GM12891 (cell line): ENCODE measurements at places on chromosomes 5 and 9.

DNA sequence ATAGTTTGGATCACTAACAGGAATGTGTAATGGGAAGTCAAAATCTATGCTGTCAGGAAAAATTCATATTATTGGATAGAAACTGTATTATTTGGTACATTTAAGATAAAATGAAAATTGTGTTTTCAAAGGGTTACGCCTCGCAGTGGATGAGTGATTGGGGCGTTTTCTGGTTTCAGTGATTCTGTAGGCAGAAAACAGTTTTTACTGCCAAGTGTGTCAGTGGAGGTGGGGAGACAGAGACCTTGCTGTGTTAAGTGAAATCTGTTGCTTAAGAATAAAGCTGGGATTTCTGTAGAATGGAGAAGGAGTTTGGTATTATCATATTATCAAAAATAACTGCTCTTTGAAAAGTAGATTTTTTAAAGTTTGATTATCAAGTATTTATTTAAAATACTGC is 69.7 kb downstream of the GHR start:
- DNase-seq, result no peak

DNA sequence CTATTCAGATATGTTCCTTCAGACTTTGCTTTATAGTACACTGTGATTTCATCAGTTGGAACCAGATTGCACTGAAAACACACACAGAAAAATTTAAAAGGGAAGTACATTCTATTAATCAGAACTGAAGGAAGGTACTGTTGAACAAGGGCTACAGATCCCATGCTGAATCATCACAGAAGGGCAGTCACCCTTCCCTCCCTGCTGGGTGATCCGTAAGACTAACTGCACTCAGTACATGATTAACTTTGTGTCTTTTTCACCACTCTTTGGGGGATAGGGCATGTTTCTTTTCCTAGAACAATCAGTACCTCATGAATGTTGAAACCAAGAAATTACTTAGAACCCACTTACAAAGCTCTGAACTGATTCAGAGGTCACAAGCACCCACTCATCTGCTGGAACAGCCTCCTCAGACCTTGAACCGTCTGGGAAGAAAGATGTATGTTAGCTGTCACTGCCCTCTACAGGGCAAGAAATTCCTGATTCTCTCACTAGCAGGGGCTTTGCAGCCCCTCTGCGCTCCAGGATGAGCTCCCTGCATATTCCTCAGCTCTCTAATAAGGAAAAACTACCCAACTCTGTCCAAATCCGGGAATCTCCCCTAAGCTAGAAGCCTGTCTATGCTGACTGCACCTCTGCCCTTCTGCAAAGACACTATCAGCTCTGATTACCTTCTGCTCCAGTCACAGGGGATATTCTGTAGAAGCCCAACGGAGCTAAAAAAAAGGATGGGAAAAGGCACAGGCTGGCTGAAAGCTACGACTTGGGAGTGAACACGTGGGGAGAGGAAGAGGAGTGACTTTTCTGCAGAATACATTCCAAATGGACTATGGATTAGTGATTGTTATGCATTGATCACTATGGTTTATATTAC is 51.0 kb downstream of the IARS1 start:
- DNase-seq, result no peak

DNA sequence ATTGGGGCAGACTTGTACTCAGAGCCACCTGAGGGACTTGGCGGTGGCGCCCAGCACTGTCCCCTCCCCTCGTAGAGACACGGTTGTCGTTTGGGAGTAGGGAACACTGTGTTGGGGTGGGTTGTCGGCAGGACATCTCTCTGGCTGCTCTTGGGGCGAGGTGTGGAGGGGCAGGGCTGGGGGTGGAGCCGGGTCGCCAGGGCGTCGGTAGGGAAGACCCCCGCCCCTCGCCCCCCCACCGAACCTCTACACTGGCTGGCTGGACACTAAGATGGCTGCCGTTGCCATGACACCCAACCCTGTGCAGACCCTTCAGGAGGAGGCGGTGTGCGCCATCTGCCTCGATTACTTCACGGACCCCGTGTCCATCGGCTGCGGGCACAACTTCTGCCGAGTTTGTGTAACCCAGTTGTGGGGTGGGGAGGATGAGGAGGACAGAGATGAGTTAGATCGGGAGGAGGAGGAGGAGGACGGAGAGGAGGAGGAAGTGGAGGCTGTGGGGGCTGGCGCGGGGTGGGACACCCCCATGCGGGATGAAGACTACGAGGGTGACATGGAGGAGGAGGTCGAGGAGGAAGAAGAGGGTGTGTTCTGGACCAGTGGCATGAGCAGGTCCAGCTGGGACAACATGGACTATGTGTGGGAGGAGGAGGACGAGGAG is 778 bp downstream of the TRIM41 start:
- DNase-seq, result no peak

DNA sequence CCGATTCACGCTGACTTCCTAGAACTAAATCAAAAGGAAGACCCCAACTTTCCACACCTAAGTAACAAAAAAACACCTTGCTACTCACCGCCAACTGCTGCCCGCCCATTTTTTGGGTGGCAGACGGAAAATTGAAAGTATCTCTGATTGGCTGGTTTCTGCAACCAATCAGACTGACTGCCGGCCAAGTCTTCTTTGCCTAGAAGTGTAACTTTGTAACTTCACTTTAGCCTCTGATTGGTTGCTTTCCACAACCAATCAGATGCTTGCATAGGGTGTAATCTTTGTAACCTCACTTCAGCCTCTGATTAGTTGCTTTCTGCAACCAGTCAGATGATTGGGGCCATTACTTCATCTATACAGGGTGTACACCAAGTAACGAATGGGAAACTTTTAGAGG is 42.6 kb upstream of the ANKH start:
- no peak for DNase-seq

- no peak for DNase-seq
These were observed 550 bp downstream of the IFNE start for GRCh38 chr9:21481470-21482056.

DNA sequence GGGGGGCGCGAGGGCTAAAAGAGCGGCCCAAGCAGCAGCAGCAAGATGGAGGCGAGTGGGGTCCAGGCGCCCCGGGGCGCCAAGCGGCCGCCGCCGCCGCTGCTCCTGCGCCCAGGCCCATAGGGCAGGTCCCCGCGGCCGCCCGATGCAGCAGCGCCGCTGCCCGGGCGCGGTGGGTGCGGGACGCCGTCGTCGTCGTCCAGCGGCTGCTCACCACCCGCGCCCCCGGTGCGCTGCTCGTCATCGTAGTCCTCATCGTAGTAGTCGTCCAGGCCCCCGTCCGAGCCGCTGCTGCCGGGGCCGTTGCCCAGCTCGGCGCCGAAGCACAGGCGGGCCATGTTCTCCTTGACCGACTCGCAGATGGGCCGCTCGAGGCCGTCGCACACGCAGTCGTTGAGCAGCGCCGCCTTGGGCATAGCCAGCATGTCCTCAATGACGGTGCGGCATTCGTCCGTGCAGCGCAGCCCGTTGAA is 1.5 kb downstream of the GAS1 start:
- DNase-seq, result no peak

DNA sequence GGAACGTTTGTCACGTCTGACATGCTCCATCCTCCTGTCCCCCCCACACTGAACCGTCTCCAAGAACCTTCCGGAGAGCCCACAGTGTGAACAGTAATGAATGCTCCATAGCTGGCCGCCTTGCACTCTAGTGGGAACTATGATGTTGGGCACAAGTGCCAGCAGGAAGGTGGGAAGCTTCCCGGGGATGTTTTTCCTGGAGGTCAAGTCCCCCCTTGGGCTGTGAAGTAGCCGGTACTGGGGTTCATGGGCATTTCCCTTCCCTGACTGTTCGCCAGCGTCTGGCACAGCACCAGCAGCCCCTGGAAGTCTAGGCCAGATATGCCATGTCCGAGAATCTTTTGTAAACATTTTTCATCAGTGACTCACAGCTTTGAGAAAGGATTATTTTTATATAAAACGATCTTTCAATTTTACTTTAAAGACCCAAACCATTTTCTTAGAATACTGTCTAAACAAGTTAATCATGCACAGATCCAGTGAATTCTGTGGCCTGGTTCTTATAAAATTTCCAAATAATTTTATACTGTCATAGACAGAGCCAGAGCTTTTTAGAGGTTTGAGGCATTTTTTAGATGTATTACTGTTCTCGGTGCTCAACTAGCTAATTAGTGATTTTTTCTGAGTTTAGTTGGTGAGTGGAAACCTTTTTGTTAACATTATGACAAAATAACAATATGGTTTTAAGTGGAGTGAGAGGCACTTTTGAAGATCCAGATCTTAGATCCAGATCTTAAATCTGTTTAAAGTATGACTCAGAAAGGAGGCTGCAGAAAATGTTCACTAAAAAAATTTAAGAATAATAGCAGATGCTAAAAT is 11.6 kb downstream of the ABL1 start:
- no peak for DNase-seq

GRCh38 chr5:176594554-176594953 is 15.4 kb downstream of the GPRIN1 start:
- no peak for DNase-seq

DNA sequence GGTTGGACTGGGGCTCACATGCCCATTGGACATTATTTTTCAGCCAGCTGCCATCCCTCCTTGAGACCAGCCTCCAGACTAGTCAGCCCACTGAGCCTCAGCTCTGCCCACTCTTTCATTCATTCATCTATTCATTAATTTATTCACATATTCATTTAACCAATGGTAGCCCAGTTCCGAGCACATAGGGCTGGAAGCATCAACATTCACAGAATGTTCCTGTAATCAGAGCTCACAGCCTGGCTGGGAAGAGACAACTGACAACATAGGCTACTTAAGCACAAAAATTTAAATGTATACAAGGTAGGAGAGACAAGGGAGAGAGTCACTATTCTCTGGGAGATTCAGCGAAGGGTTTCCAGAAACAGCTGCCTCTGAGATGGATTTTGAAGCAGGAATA is 17.0 kb upstream of the PBX3 start:
- DNase-seq, result no peak

- DNase-seq, result no peak
These were observed 41.3 kb upstream of the S1PR3 start for GRCh38 chr9:88949961-88950340.

- peak; percentile 60 for DNase-seq
These were observed 812 bp downstream of the CACFD1 start for GRCh38 chr9:133460405-133461175.

DNA sequence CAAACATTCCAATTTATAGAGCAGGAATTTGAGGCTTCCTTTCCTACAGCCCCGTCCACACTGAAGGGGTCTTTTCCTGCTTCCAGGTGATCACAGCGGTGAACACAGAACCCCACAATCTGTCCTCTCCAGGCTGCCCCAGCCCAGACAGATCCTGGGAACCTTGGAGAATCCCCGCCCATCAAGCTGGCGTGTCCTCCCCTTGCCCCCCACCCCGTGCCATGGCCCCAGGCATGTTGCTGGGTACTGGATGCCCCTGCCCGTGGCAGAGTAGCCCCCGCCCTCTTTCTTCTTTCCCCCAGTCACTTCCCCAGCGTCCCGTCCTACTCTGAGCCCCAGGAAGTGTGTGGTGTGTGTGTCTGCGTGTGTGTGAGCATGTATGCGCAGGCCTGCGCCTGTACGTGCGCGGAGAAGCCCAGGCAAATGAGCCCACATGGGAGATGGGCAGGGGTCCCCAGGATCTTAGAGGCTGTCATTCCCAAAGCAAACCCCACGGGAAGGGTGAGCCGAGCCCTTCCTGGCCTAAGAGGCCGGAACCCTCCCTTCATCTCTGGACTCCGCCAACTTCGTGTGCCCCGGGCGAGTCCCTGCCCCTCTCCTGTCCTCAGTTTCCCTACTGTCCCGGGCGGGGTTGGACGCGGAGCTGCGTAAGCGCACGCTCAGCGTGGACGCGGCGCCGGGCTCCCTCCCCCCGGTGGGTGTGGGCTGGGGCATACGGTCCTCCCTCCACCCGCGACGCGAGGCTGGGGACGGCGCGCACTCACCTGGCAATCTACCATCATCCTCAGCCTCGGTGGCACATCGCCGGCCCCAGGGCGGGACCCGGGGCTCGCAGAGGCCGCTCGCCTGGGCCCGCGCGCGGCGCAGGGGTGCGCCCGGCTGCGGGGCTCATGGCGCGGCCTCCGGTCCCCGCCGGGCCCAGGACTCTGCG is 15.2 kb downstream of the GBGT1 start:
- DNase-seq, result no peak

GRCh38 chr9:111603041-111603440 is 3.6 kb upstream of the PTGR1 start:
- DNase-seq, result no peak

DNA sequence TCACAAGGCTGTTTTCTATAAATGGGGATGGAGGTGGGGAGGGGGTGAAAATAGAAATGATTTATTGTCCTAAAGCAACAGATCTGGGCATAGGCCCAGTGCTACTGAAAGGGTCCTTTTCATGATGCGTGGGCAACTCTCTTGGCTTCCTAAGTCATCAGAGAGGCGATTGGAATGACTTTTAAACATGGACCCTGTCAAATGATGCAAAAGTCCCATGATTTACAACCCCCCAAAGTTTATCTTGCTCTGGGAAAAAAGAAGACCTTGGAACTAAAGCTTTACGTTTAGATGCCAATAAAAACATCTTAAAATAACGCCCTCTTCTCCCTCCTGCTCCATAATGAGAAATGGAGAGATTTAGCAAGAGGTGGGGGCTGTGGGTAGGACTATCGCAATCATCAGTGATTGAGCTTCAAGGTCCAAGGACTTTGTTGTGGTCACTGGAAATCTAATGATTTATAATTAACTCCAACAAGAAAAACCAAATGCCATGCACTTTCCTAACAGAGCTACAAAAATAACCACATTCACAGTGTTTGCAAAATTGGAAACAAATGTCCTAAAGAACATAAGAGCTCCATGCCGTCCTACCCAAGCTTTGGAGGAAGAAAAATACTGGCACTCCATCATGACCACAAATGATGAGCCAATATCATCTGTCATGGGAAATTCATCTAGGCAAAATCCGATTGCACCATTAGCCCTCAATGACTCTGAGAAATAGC is 167.5 kb upstream of the CLINT1 start:
- DNase-seq, result no peak

DNA sequence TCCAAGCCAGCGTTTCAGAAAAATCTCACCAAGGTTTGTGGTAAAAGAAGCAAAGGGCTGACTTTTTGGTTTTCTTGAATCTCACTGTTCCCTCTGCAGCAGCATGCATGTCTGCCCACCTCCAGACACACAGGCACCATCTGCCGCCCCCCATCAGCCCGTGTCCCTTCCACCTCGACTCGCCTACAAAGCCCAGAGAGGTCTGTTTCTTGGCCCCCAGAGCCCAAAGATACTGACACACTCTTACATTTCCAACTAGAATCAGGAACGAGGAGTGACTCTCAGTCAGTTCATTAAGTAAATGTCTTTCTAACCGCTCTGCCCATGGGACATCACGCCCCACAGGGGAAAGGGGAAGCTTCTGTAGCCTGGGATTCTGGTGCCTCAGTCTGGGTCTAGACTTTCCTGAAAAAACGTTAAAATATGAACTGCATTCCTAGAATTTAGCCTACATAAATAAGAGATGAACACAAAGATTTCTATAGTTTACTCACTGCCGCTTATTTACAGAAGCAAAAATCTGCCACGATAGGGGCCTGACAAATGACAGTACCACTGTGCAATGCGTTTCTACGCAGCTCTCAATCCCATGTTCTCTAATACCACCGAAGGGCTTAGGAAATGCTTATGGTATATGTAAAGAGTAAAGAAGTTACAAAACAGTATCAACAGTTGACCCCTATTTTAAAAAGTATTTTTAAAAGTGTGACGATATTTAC is 4.1 kb downstream of the IL4 start:
- no peak for DNase-seq
